ENCODE measurements at places on chromosomes 3 and 15.
A peak's percentile ranks its signal among the peaks of the same experiment; 100 is the strongest.

DNA sequence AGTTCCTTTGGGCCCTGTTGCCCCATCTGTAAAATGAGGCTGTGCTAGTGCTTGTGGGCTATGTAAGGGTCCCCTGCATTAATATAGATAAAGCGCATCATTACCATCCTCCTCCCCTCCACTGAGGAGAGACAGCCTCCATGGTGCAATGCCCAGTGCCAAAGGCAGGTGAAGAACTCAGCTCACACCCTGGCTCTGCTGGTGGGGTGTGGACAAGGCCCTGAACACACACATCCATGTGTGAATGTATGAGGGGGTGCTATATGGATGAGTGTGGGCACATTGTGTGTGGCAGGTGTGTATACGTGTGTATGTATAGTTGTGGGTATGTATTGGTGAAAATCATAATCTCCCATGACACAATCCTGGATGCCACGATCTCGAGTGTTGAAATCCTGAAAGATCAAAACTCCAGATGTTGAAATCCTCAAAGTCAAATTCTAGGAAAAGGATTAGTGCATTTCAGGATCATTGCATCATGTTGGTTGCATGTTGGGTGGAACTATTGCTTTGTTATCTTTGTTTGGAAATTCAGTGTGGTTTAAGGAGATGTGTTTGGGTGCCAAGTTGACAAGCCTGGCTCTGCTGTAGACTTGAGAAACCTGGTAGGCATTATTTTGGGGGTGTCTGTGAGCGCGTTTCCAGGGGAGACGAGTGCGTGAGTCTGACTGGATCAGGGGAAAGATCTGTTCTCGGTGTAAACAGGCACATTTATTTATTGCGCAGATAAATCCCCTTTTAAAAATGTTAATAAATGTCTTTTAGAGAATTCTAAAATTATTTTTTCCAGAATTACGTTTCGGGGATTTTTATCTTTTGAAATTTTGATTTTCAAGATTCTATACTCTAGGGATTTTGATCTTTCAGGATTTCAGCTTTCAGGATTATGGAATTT, 42.0 kb upstream of the SEC61A1 start:
- DNase-seq, result peak; percentile 71

DNA sequence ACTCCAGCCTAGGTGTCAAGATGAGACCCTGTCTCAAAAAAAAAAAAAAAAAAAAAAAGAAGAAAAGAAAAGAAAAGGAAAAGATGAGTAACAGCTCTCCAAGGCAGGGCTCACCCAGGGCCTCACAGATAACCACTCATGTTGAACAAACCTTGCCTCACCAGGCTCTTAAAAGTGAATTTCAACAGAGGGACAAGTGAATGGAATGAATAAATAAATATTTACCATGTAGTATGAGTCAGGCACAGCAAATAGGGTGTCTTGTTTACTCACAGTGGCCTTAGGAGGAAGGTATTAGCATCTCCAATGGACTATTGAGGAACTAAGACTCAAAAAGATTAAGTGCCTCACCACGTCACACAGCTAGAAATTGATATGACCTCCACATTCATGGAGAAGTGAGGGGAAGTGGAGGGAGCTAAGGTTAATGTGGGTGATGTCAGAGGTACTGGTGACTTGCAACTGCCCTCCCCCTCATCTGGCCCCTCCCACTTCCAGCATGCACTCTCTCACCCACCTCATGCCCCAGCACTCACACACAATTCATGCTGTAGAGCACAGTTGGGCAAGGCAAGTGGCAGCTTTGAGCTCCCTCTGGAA, 255.5 kb downstream of the UACA start:
- DNase-seq, result peak; percentile 57

DNA sequence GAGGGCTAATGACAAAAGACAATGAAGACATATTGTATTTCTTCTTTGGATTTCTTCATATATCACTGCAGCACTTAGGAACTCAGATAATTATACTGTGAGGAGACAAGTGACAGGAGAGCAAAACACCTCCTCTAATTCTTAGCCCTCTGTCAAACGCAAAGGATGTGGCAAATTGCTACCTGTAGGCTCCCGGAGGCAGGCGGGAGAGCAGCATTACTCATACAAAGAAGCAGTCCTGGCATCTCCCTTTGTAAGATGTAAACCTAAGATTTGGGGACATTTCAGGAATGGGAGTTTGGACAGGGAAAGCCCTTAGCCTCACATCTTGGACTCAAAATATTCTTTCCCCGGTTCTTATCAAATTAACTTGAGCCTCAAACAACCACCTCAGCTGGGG, 460.8 kb downstream of the SOX2 start:
- DNase-seq, result no peak

DNA sequence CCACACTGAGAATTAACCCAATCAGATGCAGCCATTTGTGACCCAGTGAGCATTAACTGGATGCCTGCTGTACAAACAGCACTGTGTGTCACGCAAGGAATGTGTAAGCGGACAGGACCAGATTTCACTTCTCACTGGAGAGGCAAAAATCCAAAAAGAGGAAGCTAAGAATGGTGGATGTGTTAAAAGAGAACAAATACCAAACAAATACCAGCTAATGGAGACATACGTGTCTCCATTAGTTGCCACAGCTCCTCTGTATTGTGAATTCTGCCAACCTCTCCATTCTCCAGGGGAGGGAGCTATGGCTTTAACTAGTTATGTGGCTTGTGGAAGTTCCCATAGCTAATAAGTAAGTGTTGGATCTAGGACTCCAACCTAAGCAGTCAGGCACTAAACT, 2.6 kb downstream of the LTF start:
- DNase-seq, result no peak

DNA sequence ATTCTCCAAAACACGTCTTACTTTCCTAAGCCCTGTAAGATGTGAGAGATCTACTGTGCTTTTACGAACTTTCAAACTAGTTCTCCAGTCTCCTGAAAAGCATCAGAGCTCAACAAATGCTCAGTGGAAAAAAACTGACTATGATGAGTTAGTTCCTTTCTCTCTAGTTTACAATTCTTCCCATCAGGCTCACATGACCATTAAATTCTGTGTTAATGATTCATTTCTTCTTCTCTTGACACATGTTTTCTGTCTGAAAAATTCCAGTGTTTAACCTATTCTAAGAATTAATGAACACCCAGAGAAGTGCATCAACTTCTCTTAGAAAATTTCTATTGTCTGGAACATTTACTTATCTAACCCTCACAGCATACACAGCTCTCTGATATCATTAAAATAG, 844.3 kb downstream of the SI start:
- DNase-seq, result no peak

- peak; percentile 29 for DNase-seq
These were observed 165.1 kb upstream of the COL8A1 start for GRCh38 chr3:99473321-99473751.

- DNase-seq, result peak; percentile 42
These were observed 2.2 kb upstream of the CD276 start for GRCh38 chr15:73681856-73682599.

GRCh38 chr15:88788816-88789215, 14.4 kb upstream of the ACAN start:
- DNase-seq, result no peak
